ENCODE measurements at places on chromosomes 6 and 20.

DNA sequence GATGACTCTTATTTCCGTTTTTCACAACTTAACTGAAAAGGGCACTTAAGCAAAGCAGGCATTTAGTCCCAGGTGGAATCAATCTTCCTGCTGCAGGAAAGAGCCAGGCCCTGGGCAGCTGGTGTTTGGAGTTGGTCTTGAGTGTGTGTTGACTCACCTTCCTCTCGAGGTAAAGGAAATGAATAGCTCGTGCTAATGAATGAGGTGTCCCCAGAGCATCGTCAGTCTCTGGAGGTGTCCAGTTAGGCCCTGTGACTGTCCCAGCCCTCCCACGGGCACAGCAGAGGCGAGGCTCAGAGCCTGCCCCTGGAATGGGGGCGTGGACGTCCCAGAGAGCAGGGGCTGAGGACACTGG, 277.7 kb downstream of the NRN1 start:
- no peak for DNase-seq

DNA sequence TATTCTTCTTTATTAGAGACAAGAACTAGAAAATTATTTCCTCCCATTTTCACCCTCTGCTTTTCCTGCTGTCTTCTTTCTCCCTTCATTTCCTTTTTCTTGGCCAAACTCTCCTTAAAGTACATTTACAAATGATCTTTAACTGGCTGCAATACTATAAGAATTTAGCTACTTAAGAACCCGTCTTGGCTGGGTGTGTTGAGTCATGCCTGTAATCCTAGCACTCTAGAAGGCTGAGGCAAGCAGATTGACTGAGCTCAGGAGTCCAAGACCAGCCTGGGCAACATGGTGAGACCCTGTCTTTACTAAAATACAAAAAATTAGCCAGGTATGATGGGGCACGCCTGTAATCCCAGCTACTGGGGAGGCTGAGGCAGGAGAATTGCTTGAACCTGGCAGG, 39.3 kb upstream of the SRPK1 start:
- no peak for DNase-seq

DNA sequence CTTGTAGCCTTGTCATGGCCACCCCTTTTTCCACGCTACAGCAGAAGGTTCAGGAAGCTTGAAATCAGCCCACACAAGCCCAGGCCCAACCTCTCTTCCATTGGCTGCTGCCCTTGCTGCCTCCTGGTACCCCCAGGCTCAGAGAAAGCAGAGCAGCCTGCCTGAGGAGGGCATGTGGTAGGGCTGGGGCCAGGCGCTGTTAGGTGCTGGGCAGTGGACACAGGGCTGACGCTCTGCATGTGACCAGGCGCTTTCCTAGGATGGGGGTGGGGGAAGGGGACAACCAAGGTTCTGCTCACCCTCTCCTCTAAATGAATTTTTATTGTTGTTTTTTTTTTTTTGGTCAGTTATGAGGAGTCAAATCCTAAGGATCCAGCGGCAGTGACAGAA, 36.3 kb upstream of the ID1 start:
- no peak for DNase-seq

DNA sequence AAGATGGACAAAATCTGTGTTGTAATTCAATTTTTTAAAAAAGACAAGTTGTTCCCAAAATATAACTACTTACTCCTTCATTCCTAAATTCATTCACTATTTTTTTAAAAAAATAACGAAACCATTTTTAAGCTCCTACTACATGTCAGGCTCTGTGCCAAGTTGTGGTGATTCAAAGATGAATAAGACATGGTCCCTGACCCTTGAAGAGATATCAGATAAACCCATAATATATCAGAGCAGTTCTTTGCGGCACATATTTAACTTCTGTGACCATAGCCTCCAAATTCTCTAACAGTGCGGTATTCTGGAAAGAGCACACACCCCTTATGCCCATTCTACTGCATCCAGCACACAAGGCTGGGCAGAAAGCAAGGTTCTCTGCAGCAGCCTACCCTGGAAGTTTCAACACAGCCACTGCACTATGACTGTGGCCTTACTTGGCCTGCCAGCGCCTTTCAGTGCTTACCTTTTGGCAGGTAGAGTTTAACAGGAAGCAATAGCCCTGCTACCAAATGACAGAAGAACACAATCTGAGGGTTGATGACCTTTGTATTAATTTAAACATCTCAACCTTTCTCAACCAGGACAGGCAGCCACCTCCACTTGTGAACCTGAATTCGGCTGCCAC, 406.5 kb downstream of the BTBD9 start:
- no peak for DNase-seq

GRCh38 chr20:48544402-48545339, 283.1 kb downstream of the PREX1 start:
- DNase-seq, result no peak

- no peak for DNase-seq
Measured at GRCh38 chr6:25035512-25036435, 100.0 kb upstream of the RIPOR2 start.

- no peak for DNase-seq
Measured at GRCh38 chr20:61812845-61813485, 252.7 kb downstream of the TAF4 start.

DNA sequence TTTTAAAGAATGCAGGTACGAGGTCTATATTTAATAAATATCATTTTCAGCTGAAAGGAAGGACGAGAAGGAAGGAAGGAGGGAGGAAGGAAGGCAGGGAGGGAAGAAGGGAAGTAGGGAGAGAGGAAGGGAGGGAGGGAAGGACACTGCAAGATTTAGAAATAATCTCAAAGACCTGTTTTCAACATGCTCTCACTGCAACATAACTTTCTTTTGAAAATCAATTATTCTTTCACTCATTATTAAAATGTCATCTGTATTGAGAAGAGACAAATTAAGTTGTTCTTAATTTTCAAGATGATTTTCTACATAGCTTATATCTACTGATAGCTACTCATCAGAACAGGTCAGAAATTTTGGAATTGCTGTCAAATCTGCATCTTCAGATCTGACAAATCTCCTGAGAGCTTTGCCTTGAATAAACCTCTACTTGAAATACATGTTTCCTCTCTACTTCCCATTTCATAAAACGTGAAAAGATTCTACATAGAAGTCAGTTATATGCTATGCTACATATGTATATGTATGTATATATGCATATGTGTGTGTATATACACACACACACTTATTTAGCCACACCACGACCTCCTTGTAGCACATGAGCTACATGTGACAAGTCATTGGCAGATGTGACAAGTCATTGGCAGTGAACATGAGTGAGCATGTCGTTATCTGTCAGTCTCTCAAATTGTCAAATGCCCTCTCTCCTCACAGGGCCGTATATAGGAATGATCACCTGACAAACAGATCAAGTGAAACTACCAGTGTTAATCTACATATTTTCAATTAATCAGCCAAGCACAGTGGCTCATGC, 241.6 kb downstream of the LY86 start:
- DNase-seq, result no peak

GRCh38 chr6:19160081-19160730, 677.0 kb upstream of the ID4 start:
- DNase-seq, result no peak

DNA sequence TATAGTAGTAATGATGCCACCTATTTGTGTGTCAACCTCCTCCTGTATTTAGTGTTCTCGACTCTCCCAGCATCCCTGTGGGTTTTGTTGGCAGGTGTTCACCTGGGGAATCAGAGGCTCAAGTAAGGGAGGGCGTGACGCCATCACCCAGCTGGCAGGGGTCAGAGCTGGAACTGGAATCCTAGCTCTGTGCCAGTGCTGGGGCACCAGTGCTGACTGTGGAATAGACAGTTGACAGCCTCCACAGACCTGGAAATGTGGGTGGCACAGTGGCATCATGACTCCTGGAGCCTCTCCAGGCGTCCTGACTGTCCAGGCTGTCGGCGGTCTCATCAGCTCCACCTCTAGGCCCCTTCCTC, 102.8 kb downstream of the SYCP2 start:
- no peak for DNase-seq
